ENCODE measurements at places on chromosomes 4 and X.

DNA sequence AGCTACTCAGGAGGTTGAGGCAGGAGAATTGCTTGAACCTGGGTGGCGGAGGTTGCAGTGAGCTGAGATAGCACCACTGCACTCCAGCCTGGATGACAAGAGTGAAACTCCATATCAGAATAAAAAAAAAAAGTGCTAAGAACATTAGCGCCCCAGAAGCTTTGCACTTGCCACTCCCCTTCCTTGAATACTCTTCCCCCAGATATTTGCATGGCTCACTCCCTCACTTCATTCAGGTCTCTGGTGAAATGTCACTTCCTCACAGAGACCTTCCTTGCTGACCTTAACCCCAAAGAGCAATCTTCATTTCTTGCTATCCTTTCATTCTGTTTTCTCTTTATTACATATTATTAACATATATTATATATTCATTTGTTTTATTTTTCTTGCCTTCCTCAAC, 11.3 kb downstream of the CACNA1F start:
- no peak for DNase-seq

GRCh38 chr4:74486905-74487304, 42.0 kb downstream of the AREG start:
- no peak for DNase-seq

DNA sequence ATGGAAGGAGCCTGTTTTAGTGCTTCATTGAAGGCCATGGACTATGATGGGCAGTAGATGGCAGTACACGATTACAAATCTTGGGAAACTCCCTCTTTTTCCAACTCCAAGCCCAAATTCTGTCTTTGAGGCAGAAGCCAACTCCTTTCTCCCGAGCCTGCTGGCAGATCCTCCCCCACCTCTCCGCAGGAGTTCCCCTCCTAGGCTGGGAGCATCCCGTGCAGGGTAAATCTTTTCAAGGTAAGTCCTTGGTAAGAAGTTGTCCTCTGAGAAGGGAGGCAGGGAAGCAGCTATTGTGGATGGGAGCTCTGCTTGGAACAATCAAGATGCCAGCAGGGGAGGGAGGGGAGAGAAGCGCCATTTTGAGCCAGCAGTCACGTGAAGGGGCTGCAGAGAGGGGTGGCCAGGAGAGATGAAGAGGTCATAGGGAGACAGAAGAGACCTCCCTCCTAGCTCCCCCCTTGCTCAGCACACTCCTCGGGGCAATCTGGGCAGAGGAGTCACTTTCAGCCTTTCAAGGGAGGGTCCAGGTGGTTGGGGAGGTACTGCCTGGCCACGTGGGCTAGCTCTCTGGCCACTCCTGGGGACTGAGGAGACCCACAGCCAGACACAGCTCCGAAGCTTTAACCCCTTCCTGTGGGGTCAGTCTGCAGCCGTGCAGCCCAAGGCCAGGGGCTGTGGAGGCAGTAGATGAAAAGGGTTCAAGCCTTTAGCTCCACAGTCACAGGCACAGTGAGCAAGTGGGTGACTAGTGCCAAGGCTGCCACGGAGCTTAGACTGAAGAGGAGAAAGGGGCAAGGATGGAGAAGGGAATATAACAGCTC, 9.6 kb downstream of the CC2D2A start:
- DNase-seq, result no peak

DNA sequence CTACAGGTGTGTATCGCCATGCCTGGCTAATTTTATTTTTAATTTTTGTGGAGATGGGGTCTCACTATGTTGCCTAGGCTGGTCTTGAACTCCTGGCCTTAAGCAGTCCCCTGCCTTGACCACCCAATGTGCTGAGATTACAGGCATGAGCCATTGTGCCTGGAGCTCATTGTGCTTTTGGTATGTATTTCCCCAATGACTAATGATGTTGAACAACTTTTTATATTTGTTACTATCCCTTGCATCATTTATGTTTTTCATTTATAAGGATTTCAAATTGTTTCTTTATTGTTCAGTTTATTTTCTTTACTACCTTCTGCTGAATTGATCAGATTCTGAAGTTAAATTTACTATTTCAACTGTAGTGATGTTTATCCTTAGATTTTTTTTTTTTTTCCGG, 199.7 kb downstream of the CEP135 start:
- no peak for DNase-seq

DNA sequence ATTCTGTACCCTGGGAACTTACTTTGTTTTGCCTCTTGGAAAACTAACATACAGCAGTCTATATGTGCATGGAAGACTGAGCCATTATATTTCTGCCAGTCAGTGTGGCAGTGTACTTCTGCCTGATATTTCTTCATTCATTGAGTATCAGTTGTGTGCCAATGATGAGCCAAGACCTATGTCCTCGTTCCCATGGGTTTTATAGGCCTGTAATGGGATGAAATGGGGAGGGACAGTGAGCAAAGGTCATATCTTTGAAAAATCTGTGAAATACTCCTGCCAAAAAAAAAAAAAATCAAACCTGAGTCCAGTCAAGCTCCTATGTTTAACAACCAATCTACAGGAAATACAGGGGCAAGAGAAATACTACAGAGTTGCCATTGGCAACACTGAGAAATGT, 9.1 kb downstream of the NSD2 start:
- DNase-seq, result no peak

DNA sequence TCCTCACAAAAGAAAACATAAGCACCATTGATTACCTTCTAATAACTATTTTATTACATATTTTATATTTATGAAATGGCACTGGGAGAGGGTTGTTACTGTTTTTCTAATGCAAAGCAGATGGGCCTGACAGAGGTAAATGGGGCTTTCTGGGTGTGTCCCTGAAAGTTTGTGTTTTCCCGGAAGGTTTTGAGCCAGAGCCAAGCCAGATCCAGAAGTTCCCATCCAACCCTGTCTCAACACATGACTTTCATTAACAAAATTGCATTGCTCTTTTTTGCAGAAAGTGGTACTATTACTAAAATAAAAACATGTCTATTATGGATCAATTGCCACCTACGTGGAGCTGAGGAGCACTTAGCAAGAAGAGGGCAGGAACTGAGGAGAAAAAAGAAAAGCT, 181.3 kb downstream of the RAB28 start:
- DNase-seq, result no peak

DNA sequence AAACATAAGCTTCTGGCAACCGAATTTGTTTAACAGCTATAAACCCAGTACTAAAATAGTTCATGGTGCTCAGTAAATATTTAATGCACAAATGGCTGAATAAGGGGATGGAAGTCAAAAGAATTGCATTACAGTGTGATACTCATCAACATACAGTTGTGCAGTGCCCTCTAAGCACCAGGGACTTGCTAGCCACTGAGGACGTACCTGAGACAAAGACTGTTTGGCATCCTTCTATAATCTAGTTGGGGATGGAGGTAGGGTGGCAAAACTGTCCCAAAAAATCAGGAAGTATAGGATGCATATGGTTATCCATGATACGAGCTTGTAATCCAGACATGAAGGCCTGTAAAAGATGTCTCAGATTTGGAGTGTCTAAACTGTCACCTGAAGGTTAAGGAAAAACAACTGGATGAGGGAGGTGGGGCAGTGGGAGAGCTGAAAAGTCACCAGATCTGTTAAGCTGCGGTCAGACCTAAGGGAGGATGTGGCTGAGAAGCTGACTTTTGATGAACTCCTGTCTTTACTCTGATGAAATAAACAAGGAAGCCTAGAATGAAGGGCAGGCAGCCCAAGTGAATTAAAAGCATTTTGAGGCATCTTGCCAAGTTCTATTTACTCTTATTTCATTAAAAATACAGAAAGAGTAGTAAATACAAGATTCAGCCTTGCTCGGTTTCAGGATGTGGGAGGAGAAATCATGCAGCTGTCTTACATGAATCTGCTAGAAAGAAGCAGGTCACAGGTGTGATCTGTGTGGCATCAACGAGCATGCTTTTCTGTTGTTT, 12.0 kb upstream of the CD38 start:
- DNase-seq, result no peak

DNA sequence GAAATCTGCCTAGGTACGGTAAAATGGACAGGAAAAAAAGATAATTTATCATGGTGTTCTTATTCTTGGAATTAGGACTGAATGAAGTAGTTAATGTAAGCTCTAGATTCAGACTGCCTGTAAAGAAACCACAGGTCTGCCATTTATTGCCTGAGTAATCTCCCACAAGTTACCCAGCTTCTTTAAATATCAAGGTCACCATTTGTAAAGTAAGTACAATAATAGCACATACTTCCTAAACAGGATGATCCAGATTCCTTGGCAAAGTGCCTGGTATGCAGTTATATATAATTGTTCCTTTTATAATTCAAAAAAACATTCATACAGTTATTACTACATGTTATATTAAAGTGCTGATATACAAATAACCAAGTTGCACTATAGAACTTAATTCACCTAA, 368.6 kb downstream of the HNRNPD start:
- no peak for DNase-seq

GRCh38 chr4:79632114-79632513, 224.1 kb upstream of the GK2 start:
- no peak for DNase-seq

DNA sequence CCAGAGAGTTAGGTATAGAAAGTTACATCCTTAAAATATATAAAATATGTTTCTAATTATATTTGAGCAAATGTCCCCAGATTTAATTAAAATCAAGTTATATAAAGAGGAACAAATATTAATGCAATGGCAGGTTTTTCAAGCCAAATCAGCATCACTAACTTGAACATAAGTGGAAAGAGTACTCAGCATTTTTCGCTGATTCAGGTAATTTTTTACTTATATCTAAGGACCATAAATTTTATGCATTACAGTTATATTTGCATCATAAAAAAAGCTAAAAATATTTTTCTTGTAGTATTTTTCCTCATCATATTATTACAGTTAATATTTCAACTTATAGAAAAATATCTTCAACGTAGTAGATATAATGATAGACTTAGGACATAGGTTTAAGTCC, 1047.4 kb downstream of the FAM133A start:
- no peak for DNase-seq

DNA sequence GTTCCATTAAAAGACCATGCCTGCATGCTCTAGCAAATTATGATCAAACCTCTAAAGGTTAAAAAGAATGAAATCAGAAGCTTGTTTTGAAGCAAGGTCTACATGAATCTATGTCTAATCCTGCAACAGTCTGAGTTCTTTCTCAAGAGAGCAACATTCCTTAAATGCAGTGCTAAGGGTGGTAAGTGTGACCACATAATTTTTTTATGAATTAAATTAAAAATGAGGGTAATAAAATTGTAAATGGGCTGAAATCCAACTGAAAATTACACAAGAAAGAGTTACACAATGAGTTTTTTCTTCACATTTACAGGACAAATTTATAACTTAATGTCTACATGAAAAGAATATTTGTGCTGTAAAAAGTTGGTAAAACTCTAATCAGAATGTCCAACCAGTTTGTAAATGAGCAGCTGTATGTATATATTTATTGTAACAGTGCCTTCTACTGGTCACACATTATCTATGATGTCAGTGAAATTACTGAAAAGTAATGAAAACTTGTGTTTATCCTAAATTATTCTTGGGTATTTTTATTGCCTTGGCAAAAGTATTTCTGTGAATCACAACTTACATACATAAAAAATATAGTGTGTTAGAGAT, 336.3 kb upstream of the PITX2 start:
- DNase-seq, result no peak

- DNase-seq, result no peak
Observed at GRCh38 chr4:188934320-188934962, 795.2 kb downstream of the TRIML1 start.

DNA sequence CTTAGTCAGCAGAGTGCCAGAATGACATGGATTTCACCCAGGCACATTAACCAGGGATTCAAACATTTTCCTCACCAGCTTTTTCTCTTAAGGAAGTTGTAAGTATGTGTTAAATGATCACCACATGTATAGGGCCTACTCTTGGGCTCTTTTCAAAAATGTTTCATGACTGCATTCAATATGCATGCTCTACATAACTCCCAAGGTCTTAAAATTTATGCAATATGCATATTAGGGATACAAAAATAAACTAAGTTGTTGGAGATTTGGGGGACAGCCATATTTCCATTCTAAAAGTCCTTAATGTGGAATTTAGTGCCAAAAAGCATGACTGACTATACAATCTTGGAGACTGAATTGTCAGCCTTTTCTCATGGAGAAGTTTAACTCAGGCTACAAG, 25.0 kb upstream of the TRPC5OS start:
- no peak for DNase-seq

DNA sequence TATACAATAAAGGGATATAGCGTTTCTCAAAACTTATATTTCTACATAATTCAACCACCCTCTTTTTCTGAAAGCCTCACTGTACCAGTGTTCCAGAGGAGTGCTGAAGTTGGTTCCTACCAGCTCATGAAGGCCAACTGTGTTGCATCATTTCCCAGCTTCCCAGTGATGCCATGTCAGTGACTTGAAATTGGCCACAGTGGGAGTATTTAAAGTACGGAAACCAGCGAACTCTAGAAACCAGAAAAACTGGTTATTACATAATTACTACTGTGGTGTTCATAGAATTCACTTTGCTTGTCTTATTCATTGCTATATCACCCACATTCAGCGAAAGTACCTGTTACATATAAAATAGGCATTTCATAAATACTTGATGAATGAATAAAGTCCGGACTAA, 135.4 kb downstream of the GC start:
- no peak for DNase-seq

DNA sequence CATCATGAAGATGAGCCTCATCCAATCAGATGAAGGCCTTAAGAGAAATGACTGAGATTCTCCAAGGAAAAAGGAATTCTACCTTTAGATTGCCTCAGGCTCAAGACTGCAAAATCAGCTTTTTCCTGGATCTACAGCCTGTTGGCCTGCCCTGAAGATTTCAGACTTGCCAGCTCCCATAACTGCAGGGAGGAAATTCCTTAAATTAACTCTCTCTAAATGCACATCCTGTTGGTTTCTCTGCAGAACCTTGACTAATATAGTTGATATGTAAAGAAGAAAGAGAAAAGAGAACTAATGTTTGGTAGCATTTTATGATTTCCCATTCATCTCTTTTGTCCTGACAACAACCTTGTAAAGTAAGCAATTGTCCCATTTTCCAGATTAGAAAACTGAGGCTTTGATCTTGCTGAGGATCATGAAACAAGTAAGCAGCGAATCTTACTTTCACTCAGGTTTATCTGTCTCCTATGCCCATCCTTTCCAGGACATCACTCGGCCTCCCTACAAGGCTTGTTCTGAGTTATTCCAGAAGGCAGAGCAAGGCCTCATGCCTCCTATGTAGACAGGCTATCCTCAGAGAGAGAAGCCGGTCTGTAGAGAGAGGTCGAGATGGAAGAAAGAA, 115.0 kb upstream of the LDB2 start:
- DNase-seq, result no peak

DNA sequence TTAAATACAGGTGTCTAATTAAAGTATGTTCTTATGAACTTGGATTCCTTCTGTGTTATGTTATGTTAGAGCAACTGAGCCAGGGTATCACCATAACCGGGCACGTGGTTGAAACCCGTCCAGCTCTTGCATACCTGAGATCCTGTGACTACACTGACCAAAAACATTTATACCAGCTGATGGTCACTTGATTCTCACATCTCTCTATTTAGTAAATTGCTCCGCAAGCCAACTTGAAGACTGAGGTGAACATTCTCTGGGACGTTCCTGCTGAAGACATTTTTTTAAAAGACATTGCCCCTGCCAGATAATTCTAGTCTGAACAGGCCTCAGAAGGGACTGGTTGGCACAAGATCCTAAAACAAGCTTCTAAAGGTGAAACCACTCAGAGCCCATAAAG, 550.0 kb upstream of the DIPK2B start:
- DNase-seq, result no peak

All from activated CD8-positive, alpha-beta memory T cell treated with anti-CD3 and anti-CD28 coated beads for 24 hours (primary cell).